ENCODE measurements at places on chromosomes 1 and 21.

- DNase-seq = no peak
Observed at GRCh38 chr21:32426592-32427051, 14.1 kb downstream of the EVA1C start.

GRCh38 chr1:229870381-229870780 is 196.7 kb upstream of the GALNT2 start:
- DNase-seq = no peak

GRCh38 chr1:222441066-222441465 is 106.8 kb downstream of the HHIPL2 start:
- DNase-seq = no peak

DNA sequence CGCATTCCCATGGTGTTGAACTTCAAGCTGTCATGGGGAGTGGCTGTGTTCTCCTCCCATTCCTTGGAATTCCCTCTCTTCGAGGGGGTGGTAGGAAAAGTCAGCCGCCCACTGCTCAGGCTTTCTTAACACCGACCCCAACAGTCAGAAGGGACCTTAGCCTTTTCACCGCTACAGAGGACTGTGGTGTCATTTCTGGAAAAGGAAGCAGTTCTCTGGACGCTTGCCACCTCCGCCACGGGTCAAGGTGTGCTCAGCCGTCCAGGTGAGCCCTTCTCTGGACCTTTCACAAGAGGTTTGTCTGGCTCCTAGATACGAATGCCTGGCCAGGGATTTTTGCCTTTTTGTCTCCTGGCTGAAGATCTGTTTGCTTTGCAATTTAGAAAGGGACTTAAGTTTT is 31.8 kb downstream of the CLIC6 start:
- no peak for DNase-seq

DNA sequence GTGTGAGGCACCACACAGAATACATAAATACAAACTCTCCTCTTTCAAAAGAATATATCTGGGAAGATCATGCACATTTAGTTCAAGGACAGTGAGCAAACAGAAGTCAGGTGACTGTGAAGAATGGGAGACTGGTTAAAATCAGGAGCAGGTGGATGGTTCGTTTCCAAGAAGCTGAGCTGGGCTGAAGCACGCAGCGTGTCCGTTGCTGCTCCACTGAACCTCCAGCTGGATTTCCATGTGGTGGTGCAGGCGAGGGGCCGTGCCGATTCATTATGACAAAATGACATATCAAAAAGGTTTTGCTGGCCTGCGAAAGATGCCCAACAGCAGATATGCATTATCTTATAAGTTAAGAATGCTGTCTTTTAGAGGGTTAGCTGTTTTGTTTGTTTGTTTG is 66.0 kb downstream of the OLIG1 start:
- no peak for DNase-seq

- no peak for DNase-seq
Observed at GRCh38 chr1:147892216-147892615, 10.4 kb upstream of the GJA8 start.

DNA sequence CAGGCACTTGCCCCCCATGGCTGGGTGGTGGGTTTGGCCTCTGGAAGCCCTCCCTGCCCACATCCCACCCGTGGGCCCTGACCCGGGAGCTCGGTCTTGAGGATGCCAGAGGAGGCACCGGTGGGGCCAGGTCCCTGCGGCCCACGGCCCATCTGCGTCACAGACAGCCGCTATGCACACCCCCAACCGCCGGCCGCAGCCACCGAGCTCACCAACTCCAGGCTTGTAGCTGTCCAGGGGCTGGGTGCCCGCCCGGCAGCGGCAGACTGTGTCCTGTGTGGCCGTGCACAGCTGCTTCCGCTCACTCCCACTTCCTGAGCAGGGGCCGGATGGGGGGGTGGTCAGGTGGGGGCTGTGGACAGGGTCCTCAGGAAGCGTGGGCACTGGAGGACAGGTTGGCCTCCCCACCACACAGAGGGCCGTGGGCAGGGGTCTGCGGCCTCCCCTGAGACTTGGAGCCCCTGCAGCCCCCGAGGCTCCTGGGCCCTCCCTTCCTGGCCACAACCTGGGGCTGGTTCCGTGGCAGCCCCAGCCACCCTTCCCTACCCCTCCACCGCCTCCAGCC is 1.1 kb downstream of the TNFRSF4 start:
- peak; percentile 35 for DNase-seq

DNA sequence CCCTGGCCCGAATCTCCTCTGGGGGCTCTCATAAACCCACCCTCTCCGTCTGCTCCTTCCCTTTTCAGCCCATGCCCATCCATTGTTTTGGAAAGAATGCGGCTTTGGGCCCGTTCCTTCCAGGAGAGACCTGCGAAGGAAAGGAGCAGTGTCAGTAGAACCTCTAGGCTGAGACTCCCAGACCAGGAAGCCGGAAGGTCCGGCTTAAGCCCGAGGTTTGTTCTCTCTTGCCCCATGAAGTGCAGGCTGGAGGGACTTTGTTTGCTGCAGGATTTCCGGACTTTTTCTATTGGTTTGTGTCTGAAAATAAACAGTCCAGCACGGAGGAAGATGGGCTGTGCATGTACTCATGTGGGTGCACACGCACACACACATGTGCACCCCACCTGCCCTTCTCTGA is 49.8 kb downstream of the ELK4 start:
- no peak for DNase-seq

- no peak for DNase-seq
Observed at GRCh38 chr1:22318279-22318981, 133.2 kb upstream of the ZBTB40 start.

DNA sequence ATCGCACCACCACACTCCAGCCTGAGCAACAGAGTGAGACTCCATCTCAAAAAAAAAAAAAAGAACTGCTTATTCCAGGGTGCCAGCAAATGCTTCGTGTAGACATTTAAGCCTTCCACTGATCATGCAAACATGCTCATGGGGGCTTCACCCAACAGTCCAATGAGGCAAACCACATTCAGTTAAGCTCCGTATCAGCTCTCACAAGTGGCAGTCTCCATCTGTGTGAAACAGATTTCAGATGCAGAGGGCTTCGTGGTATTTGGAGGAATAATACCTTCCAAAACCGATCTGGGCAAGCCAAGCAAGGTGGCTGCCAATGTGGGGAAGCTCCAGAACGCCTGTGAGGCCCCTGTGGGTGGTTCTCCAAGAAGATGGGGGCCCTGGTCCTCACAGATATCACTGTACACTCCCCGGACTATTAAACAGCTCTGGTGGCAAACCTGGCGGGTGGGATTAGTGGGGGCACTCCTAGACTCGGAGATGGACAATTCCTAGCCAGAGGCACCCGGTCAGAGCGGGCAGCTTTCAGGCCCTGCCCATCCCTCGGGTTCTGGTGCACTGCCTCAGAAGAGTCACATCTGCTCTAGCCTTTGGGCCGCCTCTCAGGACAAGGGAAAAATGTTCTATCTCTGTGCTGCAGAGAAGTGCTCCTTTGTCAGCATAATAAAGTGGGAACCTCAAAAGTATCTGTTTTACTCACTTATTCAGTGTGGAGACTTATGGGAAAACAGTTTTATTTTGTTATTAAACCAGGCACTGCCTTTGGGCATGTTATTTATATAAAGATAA is 10.2 kb downstream of the CREG1 start:
- DNase-seq = no peak

GRCh38 chr1:212430955-212431394 is 1.7 kb upstream of the NENF start:
- no peak for DNase-seq
